Hematopoietic multipotent progenitor cell (in vitro differentiated cells): ENCODE measurements at places on chromosomes 3 and 15. TPM values are rescaled to one million over a fixed set of nuclear protein-coding genes. Genes with fewer than 3 reads are reported as not detected.
A peak's percentile ranks its signal among the peaks of the same experiment; 100 is the strongest.

Gene NTRK3
- under 0.01 TPM for total RNA-seq

Gene C3orf20
- under 0.01 TPM for total RNA-seq

GRCh38 chr3:152205097-152205593, 63.6 kb upstream of the MBNL1 start:
- DNase-seq: peak; percentile 84

- DNase-seq: no peak
Observed at GRCh38 chr15:40680151-40680550, 14.8 kb upstream of the RAD51 start.

- DNase-seq: no peak
Observed at GRCh38 chr15:82653483-82654168, 6.5 kb upstream of the CPEB1 start.

DNA sequence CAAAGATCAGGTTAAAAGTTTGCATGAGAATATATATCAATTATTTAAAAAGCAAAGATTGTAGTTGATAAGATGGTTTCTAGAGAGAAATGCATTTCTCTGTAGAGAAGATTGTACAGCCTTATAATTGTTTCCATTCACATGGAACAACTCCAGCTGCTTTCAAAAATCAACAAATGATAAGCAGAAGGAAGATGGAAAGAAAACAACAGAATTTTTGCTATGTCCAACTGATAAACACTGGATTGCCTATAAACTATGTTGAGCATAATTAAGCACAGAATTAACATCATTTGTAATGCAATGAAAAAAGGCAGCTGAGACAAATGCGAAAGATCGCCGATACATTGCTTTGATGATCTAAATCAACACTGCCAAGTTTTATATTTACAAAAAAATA, 89.0 kb downstream of the C3orf85 start:
- no peak for DNase-seq

DNA sequence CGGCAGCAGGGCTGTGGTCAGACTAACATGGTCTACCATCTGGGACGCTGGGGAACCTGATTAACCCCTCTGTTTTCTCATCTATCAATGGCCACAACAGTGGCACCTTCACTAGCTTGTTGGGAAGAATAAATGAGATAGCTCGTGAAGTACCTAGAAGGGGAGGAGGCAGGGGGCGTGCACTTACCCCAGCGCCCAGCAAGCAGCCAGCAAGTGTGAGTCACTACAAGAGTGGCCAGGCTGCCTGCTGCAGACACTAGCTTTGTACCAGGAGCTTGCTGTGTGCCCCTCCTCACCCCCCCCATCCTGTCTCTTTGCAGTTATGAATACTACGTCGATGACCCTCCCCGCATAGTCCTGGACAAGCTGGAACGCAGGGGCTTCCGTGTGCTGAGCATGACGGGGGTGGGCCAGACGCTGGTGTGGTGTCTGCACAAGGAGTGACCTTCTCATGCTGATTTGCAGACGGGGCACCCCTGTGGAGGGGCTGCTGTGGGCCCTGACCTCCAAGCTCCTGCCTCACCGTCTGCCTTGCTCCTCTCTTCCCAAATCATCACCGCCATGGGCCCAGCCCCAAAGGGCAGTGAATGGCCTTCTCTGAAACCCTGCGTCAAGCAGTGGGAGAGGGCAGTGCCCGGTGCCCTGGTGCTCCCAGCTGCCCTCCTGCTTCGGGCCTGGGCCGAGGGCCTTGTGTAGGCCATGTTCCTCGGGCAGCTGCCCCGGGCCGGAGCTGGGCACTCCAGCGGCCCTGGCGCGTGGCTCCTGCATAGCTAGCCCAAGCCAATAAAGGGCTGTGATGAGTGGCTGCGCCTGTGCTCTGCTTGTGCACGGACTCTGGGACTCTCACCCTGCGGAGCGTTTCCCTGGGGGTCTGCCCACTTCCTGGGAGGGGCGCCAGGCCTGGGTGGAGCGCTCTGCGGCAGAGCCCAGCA, 2.6 kb upstream of the C15orf62 start:
- DNase-seq: no peak

DNA sequence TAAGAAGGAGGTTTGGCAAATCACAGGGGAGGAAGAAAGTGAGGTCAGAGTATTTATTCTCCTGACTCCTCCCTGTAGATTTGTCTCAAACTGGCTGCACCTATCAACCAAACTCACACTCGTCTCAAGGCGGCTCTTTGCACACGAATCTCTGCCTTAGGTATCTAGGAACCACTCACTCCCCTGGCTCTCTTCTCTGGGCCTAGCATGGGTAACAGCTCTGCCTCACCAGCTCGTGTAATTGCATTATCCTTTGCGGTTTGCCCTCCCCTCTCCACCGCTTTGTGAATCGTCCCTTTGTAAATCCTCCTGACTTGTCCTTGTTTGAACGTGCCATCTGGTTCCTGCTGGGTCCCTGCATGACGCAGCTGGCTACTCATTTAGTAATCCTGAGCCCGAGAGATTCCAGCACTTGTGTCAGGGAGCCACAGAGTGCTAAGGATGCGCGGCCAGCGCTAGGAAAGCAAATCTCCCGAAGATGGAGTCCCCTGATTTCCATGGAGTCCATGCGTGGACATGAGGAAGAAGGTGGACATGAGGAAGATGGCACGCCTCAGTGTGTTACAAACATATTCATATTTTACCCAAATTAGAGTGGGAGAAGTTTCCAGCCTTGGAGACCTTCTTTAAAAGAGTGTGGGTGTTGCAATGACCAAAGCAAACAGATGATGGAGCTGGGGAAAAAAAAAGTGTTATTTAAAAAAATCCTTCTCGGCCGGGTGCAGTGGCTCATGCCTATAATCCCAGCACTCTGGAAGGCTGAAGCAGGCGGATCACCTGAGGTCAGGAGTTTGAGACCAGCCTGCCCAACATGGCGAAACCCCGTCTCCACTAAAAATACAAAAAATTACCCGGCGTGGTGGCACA, 26.7 kb downstream of the NRROS start:
- DNase-seq: no peak

GRCh38 chr3:184752361-184752760, 40.5 kb upstream of the MAGEF1 start:
- no peak for DNase-seq

DNA sequence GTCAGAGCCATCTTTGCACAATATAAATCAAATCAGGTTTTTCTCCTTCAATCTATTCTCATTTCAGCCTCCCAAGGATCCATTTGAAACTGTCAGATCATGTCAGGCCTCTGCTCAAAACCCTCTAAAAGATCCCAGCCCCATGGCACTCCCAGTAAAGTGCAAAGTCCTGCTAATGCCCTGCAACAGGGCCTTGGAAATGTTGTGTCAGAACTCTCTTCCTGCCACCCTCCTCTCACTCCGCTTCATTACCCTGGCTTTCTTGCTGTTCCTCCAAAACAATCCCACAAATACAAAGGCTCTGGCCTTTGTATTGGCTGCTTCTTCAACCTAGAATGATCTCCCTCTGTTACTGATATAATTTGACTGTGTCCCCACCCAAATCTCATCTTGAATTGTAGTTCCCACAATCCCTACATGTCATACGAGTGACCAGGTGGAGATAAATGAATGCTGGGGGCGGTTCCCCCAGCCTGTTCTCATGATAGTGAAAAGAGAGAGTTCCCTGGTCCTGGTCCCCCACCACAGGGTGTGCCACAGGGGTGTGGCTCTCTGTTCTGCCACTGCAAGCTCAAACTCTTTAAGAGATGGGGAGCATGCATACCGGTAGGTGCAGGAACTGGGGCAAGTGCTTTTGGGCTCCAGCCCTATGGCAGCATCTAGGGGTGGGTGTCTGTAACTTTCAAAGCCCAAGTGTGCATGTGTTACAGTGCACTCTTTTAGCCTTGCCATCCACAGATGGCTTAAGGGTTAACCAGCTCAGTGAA, 22.9 kb upstream of the TRA2B start:
- no peak for DNase-seq
